Activated T-helper 2 cell treated with anti-CD3 and anti-CD28 coated beads, Interferon-gamma antibody, Interleukin-2, Interleukin-4, amounts not matched to agents 10 μg/mL and 5 μg/mL and 100 μg/mL, durations not matched to agents 14 hours and 24 hours and 36 hours (primary cell): ENCODE measurements at places on chromosomes 12 and 14.
A peak's percentile ranks its signal among the peaks of the same experiment; 100 is the strongest.

- no peak overlapping the region for H3K4me3 ChIP-seq
- H3K4me1 ChIP-seq, result no peaks in the 10 kb centered on the region
- no peak overlapping the region for H3K27ac ChIP-seq
Measured at GRCh38 chr14:70702161-70702560, 60.4 kb downstream of the TTC9 start.

DNA sequence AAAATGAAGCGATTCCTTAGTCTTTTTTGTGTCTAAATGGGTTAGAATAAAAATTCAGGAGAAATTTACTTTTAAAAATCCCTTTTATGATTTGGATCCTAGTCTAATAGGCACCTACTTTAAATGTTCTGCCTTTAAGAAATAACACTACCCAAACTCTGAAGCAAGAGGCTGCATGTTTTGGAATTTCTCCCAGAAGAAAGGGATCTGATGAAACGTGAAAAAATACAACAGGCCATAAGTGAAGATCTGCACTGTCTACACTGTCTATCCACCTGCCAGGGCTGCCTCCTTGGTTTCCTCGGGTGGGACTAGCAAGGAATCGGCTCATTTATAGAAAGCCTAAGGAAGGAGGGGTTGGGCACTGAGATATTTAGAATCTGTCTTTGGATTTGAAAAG is 22.1 kb downstream of the ACVR1B start:
- no peak overlapping the region for H3K4me3 ChIP-seq
- peaks cover 46% of the 10 kb centered on the region for H3K27me3 ChIP-seq
- H3K4me1 ChIP-seq, result peaks cover 67% of the 10 kb centered on the region
- DNase-seq, result no peak
- H3K27ac ChIP-seq, result no peak overlapping the region
- peaks cover 7% of the 10 kb centered on the region for H3K36me3 ChIP-seq

DNA sequence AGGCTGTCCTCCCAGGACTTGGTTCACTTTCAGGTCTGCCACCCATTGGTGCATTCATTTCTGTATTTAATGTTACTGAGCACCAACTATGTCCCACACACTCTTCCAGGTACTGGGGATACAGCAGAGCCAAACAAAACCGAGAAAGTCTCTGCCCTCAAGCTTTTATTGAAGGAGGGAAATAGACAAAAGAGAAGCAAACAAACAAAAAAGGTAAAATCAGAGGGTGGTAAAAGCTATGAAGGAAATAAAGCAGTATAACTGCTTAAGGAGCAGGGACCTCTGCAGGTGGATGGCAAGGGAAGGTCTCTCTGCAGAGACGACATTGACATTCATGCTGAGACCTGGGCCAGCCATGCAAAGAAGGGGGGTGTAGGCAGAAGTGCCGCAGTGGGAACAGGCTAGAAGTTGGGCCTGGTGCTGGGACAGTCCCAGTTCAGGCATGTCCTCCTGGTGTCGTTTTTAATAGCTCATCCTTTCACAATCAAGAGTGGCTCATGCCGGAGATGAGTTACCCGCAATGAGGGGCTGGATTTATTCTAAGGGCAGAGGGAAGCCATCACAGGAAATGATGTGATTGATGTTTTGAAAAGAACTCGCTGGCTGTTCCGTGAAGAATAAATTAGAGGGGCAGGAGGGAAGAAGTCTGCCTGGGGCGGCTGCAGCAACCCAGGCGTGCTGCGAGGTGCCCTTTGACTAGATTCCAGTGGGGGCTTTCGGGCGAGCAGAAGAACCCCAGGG is 72.8 kb downstream of the IRF2BPL start:
- H3K27me3 ChIP-seq, result no peaks in the 10 kb centered on the region
- H3K4me1 ChIP-seq, result peaks cover 68% of the 10 kb centered on the region
- peak; percentile 53 for DNase-seq
- peak overlapping the region; percentile 96 for H3K27ac ChIP-seq
- peak overlapping the region; percentile 78 for H3K4me3 ChIP-seq
- H3K36me3 ChIP-seq, result no peaks in the 10 kb centered on the region

DNA sequence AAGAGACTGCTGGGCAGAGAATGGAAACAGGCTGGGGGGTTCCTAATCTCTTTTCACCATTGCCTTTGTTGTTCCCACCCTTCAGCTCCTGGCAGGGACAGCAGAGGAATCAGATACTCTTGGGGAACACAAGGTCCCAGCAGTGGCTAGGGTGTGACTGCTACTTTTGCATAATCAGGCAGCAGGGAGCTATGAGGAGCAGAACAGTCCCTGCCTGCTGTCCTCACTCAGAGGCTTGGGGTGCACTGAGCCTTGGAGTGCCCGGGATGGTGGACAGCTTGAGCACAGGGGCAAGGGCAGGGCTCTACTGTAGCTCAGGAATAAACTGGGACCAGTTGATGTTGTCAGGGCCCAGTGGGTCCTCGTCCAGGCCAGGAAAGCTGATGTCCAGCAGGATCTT is 1.5 kb upstream of the TEX52 start:
- H3K27ac ChIP-seq, result no peak overlapping the region
- H3K4me1 ChIP-seq, result peaks cover 1% of the 10 kb centered on the region
- H3K36me3 ChIP-seq, result peaks cover 45% of the 10 kb centered on the region

DNA sequence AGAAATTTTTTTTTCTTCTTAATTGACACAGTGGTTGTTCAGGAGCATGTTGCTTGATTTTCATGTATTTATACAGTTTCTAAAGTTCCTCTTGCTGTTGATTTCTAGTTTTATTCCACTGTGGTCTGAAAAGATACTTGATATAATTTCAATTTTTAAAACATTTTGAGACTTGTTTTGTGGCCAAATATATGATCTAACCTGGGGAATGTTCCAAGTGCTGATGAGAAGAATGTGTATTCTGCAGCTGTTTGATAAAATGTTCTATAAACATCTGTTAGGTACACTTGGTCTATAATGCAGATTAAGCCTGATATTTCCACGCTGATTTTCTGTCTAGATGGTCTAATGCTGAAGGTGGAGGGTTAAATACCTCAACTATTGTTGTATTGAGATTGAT is 151.4 kb upstream of the IFNG-AS1 start:
- DNase-seq, result no peak
- no peak overlapping the region for H3K27ac ChIP-seq
- H3K27me3 ChIP-seq, result peaks cover 3% of the 10 kb centered on the region
- H3K4me3 ChIP-seq, result no peak overlapping the region
- H3K4me1 ChIP-seq, result no peaks in the 10 kb centered on the region

DNA sequence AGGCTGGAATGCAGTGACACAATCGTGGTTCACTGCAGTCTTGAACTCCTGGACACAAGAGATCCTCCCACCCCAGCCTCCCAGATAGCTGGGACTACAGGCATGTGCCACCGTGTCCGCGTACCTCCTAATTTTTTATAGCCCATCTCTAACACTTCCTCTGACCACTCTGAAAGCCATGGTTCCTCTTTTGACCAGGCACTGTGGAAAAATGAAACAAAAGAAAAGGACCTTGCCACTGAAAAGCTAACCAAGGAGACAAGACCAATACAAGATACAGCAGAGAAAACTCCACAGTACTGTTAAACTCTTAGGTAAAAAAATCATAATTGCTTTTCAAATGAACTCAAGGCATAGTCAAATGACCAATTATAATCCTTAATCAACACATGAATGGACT is 233.3 kb downstream of the NEDD1 start:
- no peaks in the 10 kb centered on the region for H3K27me3 ChIP-seq
- DNase-seq, result no peak
- H3K36me3 ChIP-seq, result no peaks in the 10 kb centered on the region
- no peak overlapping the region for H3K4me3 ChIP-seq
- no peak overlapping the region for H3K27ac ChIP-seq
